ENCODE measurements at places on chromosomes 5 and 9.

DNA sequence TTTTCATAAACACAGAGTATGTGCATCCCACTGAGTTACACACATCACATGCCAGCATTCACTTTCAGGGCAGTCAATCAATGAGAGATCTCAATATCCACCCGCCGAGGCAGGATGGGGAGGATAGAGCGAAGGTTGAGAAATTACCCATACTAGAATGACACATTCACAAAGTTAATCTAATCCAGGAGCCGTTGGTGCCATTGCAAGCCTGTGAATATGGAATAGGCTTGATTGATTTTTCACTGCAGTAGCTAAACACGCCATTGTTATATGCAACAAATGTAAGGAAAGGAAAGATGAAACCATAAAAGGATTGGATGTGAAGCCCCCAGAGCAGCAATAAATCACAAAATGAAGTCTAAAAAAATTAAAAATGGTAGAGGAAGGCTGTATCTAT is 167.9 kb upstream of the GPR151 start:
- no peak for DNase-seq

- peak; percentile 32 for DNase-seq
Measured at GRCh38 chr9:36102742-36103495, 33.6 kb upstream of the GLIPR2 start.

DNA sequence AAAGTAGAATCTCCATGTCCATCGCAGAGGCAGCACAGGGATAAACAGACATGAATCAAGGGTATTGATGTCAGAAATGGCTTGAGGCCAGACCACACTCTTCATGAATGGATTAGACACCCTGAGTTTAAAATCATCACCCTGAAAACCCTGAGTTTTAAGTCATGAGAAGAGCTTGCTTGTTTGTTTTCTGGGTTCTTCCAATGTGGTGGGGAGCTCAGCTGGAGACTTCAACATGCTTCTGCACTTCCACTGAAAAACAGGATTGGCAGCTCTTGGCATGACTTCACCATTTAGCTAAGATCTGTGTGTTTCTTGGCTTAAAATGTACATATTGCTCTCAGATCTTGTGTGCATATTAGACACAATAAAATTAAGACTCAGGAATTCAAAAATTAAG is 9.8 kb downstream of the GCNT4 start:
- DNase-seq: no peak

DNA sequence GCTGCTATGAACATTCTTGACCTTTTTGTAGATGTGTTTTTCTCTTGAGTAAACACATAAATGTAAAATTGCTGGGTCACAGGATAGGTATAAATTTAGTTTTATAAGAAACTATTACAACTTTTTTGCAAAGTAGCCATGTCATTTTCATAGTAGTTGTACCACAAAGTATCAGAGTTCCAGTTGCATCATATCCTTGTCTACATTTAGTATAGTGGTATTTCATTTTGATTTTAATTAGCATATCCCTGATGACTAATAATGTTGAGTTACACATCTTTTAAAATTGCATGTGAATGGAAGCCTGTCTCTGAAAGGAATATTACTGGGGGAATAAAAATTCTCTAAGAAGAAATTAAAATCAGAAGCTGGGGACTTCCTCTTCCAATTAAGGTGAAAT is 85.4 kb downstream of the TMEM161B start:
- no peak for DNase-seq

DNA sequence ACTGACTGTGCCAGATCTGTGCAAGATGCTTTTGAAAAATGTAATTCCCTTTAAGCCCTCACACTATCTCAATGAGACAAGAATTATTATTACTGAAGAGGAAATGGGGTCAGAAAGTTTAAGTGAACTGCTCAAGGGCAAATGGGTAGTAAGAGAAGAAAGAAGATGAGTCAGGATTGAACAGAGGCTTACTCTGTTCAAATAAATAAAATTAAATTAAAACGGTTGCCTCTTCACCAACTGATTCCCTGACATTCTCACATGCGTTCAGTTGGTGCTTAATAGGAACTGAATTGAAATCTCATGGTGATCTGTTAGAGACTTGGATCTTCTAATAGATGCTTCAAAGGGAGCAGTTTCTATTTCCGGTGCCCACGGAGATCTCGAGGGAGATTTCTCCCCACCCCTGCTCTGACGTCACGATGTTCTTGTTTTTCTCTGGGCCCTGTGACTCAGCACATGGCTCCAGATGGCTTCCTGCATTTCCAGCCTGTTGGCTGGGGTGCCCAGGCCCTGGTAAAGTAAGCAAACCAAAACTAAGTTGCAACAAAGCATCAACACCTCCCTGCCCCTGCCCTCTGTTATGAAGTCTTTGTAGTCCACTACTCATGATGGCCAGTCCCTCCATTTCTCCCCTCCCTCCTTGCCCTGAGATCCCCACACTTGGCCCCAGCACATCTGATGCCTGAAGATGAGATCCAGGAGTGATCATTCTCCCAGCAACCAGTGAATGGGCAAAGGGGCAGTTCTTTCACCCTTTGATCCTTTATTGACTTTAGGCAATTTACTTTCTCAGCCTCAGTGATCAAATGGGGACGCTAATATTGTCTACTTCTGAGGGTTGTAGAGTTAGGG is 106.1 kb upstream of the CPEB4 start:
- peak; percentile 97 for DNase-seq

Data from fibroblast of gingiva (primary cell).